ENCODE measurements at places on chromosomes 2 and 18.

DNA sequence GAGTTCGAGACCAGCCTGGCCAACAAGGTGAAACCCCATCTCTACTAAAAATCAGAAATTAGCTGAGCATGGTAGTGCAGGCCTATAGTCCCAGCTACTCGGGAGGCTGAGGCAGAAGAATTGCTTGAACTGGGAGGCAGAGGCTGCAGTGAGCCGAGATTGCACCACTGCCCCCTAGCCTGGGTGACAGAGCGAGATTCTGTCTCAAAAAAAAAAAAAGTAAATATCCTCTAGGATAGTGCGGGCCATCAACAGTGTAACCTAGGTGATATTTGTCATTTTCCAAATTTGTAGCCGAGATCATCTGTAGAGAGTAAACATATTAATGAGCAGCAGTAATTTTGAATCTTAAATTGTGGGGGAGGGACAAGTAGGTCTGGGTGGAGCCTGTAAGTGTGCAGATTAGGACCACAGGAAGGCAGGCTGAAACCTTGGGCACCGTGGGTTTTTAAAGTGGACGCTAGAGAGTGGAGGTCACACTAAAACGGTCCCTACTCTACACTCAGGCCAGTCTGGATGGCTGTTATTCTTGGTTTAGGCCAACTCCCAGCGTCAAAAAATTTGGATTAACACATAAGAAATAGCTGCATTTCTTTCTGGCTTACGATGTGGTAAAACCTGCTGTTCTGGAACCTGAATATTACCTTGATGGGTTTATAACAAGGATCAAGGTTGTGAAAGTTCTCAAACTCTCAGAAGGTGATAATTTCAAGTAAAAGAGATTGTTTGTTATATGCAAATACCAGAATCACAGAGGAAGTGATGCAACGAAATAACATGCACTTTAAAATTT lies 22.7 kb upstream of the TET3 start:
- DNase-seq, result no peak

- no peak for DNase-seq
Measured at GRCh38 chr2:184906160-184906559, 307.8 kb downstream of the ZNF804A start.

GRCh38 chr2:60152226-60152833 lies 401.1 kb downstream of the BCL11A start:
- DNase-seq, result no peak

GRCh38 chr2:45212953-45213635 lies 203.8 kb upstream of the SIX2 start:
- DNase-seq, result no peak

- no peak for DNase-seq
Measured at GRCh38 chr2:164554487-164554886, 66.8 kb downstream of the GRB14 start.

- no peak for DNase-seq
Measured at GRCh38 chr2:102387763-102388546, 32.4 kb downstream of the IL18R1 start.

GRCh38 chr2:2664989-2665833 lies 334.1 kb upstream of the MYT1L start:
- DNase-seq, result no peak

Measured in activated CD8-positive, alpha-beta memory T cell treated with anti-CD3 and anti-CD28 coated beads for 1 hour (primary cell).